Activated CD8-positive, alpha-beta memory T cell treated with anti-CD3 and anti-CD28 coated beads, Interleukin-2, amount 10 ng/mL, durations not matched to agents 7 days and 5 days (primary cell): ENCODE measurements at places on chromosomes 16 and 17.
A peak's percentile ranks its signal among the peaks of the same experiment; 100 is the strongest.

GRCh38 chr16:2739625-2740430, 12.6 kb upstream of the SRRM2 start:
- peak; percentile 55 for DNase-seq

- no peak for DNase-seq
These were observed 109.0 kb upstream of the FAM20A start for GRCh38 chr17:68710035-68710780.

- DNase-seq: no peak
These were observed 45.1 kb upstream of the LYRM9 start for GRCh38 chr17:27938241-27938640.

DNA sequence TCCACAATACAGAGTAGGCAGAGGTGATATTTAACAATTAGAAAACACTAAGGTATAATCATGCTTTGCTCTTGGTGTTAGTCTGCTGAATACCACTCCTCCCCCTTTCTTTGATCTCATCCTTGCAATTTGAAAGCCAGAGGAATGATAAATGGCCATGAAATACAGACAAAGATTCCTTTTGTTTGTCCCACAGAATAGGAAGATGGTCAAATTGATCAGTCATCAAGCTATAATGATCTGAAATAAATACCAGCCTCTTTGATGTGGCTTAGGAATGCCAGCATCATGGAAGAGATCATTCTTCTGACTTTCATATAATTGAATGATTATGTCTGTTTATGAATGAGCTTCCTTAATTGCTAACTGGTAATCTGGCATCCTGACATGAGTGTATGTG, 1541.7 kb upstream of the CDH8 start:
- DNase-seq: no peak

GRCh38 chr16:11403534-11403795, 58.2 kb downstream of the RMI2 start:
- DNase-seq: no peak

DNA sequence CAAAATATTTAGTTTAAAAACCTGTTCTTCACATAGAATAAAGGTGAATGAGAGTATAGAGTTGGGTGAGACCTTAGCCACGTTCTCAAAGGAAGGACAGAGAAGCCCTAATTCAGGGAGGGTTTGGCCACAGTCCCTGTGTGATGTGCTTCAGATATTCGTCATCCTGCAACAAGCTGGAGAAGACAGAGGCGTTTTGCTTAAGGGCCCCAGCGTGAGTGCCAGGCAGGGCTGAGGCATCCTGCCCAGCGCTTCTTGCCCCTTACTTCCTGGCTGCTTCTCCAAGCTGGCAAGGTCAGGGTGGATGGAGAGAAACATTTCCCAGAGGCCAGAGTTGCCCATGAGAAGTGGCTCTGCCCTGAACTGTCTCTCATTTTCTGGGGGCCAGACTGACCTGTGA, 46.9 kb downstream of the AXIN2 start:
- DNase-seq: no peak

GRCh38 chr17:80017226-80018010, 18.3 kb downstream of the TBC1D16 start:
- DNase-seq: no peak

GRCh38 chr17:80892019-80892855, 99.4 kb upstream of the CHMP6 start:
- DNase-seq: peak; percentile 99

DNA sequence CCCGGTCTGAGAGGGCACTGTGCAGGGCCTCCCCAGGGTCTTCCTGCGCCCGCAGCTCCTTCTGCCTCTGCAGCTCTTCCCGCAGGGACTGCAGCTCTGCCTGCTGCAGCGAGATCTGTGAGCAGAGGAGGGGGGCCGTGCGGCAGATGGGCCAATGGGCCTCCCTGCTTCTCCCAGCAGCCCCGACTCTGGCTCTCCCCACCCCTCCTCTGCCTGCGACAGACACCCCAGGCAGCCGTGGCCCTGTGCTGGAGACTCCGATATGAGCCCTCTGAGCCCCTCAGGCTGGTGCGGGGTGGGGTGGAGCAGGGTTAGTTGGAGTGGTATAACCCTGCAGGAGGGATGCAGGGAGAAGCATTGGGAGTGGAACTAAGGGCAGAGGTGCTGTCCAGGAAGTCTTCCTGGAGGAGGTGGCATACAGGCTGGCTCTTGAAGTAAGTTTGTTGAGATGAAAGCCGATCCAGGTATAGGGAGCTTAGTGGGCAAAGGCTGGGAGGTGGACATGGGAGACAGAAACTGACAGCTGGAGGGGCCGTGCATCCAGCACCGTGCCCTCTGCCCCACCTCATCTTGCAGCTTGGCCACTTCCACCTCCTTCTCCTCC, 5.0 kb downstream of the THOC6 start:
- DNase-seq: no peak

GRCh38 chr17:6387858-6388257, 47.1 kb downstream of the AIPL1 start:
- no peak for DNase-seq

DNA sequence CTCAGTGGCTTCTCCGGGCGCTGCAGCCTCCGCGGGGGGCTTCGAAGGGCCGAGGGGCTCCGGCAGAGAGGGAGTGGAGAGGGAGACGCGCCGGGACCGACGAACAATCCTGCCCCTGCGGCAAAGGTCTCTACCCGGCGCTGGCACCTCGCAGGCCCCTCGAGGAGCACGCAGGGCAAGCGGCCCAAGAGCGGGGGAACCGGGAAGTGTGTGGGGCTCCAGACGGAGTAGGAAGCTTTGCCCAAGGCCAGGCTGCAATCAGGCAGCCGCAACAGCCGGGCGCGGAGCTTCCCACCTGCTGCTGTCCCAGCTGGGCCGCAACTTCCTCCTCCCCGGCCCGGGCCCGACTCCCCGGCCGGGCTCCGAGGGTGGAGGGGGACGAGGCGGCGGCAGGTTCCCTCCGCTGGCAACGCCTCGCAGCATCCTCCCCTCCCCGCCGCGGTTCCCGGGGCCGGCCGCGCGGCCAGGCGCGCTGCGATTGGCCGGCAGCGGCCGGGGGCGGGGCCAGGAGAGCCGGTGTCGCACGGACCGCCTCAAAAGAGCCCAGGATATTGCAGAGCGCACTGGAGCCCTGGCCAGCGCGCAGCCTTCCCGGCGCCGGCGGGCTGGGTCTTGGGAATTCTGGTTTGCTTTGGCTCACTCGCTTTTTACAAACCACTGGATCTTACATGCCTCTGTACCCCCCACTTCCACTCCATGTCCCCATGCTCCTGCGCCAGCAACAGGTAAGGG, at the start of gene KCNJ2:
KCNJ2 (plus strand) TSS at position 556 of the 732 bp plus-strand sequence. CDS start 5,508 bp downstream, outside the sequence.
- peak; percentile 67 for DNase-seq

- DNase-seq: peak; percentile 59
These were observed 10.8 kb downstream of the SMTNL2 start for GRCh38 chr17:4594931-4595684.

DNA sequence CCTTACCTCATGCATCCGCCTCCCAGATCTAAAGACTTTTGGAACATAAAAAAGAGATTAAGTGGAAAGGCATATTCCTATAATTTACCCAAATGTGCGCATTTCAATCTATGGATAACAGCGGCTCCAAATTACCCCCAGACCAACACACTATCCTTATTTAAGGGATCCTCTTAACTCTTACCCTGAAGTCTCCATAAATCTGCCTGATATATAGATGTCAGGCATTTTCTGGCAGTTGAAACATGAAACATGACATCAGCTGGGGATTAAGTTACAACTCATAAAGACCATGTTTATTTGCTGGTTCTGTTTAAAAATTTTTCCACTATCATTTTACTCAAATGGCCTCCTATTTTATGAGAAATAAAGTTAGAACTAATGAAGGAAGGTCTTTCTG, 478.5 kb upstream of the SALL1 start:
- no peak for DNase-seq

GRCh38 chr17:28574526-28574925, 2.2 kb downstream of the ALDOC start:
- DNase-seq: no peak

DNA sequence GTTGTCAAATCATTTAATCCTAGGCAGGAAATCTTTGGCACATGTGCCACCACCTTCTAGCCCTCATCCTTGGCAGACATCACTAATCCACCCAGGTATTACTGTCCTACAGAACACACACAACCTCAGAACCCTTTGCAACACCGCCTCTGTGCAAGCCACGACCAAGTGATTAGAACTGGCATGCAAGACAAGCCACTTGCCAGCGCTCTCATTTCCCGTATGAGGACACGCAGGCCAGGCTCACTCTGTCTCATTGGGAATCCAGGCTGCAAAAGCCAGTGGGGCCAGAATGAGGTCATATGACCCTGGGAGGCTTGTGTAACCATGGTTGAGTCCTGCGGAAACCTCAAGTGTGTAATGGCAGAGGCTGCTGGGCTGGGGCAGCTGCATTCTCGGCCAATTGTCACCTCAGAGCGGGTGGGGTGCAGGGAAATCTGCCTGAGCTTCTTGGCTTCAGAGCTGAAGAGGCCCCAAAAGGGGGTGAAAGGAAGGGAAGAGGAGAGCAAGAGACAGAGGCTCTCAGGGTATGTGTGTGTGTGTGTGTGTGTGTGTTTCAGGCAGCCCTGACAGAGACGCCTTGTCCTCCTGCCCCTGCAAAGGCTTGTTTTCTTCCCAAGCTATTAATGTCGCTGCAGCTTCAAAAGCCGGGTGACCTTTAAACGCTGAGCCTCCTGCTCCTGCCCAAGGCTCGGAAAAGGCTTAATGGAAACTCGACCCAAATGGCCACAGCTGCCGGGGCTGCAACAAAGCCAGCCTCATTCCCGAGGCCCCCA, 43.2 kb upstream of the MRPS23 start:
- no peak for DNase-seq

DNA sequence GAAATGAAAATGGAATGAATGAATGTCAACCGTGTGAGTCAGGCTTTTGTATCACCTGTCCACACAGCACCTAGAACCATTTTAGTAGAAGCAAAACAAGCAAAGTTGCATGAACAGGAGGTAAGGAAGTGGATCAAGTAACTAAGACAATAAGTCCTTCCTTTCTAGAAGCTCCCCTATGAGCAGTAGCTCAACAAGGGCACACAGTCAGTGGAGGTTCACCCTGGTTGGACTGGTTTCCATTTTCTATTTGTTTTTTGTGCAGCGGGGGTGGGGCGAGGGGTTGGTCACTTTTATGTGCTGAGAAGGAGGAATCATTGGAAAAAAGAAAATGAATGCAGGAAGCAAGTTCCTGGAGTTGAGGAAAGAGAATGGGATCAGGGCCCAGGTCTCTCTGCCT, 4.0 kb upstream of the HSBP1 start:
- DNase-seq: no peak

GRCh38 chr17:40588552-40588951, 23.3 kb upstream of the CCR7 start:
- no peak for DNase-seq

GRCh38 chr17:10186771-10187410, 11.5 kb downstream of the GAS7 start:
- no peak for DNase-seq

GRCh38 chr16:52561910-52562741, 15.2 kb upstream of the TOX3 start:
- no peak for DNase-seq

DNA sequence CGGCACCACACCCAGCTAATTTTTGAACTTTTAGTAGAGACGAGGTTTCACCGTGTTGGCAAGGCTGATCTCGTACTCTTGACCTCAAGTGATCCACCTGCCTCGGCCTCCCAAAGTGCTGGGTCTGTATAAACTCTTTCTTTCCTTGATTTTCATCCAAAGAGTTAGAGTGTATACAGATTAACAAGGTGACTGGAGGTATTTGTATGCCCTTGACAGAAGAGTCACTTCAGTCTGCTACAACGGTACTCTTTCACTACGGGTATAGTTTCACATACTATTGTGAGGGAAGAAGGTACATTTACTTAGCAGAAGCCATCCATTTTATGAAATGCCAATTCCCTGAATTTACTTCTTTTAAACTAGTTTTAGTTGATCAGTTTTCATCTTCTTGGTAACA, 32.5 kb downstream of the PPM1E start:
- no peak for DNase-seq

DNA sequence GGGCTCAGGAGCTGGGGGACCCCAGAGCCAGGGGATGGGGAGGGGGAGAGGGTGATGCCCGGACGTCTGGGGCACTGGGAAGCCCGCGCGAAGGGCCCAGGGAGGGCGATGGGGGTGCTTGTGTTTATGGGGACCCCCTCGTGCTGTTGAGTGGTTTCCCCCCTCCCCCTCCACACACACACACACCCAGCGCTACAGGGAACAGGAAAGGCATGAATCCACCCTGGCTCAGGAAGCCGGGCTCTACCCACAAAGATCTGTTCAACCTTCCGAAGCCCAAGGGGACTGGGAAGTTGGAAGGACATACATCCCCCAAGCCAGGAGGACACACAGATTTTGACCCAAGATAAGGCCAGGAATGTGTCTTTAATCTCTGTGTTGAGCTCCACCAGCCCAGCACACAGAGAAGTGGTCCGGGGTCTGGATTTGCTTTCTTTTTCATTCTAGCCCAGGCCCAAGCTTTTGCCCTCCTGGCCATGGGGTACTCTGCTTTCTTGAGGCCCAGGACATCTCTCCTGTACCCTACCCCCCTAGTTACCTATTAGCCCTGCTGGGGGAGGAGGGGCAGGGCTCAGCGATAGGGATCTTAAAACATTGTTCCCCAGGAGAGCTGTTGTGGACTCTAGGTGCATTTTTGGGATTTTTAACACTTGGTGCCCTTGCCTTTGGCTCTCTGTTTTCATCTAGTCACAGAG, 1.2 kb downstream of the UBALD2 start:
- DNase-seq: peak; percentile 63

DNA sequence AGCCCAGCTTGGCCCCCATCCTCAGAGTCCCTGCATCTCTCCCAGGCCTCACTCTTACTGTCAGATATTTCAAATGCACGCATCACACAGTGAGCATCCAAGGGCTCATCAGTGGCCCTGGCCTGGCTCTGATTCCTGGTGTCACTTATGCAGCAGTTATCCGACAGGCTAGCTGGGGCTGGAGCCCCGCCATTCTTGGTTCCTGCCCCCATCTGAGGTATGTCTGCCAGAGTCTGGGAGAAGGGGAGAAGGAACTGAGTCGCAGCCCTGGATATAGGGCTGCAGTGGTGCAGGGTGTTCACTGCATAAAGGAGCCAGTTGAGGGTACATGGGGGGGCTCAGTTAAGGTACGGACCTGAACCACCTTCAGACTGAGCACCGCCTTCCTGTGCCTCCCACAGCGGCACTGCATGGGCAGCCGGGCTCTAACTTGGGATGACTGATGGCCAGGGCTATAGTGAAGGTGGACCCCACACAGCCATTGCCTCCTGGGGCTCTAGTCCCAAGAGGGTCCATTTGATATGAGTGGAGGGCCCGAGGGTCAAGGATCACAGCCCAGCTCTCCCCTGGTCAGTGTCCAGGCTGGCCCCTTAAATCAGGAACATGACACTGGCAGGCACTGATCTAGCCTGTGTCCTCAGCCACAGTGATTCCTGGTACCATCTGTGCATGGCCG, 1.8 kb upstream of the RASD1 start:
- no peak for DNase-seq

DNA sequence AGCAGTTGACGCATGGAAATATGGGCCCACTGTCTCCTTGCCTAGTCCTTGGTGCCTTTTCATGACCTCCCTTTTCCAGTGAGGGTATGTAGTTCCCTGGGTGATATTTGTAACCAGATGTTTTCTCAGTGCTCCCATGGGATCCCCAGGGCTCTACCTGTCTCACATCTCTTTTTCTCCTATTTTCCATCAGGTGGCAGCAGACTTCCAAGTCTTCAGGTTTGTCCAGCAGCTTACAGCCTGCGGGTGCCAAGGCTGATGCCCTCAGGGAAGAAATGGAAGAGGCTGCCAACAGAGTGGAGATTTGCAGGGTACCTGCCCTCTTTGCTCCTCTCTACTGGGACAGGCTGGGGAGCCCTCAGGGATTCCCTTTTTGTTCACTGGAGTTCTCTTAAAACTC, 89.1 kb downstream of the ELAC2 start:
- no peak for DNase-seq
